NCI-H187 treated with DMSO at 0.1 percent for 48 hours (cell line): ENCODE measurements at places on chromosomes 6 and 20.

DNA sequence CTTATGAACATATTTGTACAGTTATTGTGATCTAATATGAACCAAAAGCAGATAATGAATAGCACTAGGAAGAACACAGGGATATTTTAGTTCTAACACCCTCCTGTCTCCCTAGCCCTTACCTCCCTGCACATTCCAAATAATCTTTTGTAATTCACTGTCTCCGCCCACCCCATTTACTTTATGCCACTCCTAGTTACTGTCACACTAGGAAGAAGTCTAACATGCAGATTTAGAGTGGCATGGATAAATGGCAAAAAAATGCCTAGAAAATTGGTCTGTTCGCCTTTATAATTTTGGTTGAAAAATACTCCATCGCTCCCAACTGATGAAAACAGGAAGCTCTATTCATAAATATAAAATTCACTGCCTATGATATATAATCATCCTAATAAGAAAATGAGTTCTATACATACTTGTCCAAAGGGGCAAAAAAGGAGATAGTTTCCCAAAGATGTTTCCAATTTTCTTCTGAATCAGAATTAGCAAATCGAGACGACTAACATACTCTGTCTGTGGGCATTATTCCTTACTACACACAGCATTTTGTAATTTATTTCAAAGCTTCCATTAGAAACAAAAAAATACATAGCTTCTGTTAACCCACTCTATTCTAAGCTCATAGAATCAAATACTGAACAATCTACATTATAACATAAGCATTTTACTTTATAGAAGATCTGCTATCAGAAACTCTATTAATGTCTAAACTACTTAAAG is 1.3 kb upstream of the RUNX2 start:
- no peak for DNase-seq

DNA sequence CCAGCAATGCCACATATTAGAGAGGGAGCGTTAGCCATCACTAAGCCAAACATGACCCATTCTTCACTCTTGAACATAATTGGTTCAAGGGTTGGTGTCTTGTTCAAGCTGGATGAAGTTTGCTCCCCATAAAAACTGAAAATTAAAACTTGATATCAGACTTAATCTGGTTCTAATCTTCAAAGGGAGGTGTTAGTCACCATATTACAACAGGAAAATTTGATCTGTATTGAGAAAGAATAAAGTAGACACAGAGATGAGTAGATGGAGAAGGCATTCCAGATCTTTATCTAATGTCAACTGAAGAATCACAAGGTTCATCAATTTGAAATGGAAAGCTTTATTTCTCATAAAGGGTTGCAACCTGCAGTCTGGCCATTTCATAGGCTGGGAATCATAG is 972.8 kb downstream of the HACE1 start:
- no peak for DNase-seq

DNA sequence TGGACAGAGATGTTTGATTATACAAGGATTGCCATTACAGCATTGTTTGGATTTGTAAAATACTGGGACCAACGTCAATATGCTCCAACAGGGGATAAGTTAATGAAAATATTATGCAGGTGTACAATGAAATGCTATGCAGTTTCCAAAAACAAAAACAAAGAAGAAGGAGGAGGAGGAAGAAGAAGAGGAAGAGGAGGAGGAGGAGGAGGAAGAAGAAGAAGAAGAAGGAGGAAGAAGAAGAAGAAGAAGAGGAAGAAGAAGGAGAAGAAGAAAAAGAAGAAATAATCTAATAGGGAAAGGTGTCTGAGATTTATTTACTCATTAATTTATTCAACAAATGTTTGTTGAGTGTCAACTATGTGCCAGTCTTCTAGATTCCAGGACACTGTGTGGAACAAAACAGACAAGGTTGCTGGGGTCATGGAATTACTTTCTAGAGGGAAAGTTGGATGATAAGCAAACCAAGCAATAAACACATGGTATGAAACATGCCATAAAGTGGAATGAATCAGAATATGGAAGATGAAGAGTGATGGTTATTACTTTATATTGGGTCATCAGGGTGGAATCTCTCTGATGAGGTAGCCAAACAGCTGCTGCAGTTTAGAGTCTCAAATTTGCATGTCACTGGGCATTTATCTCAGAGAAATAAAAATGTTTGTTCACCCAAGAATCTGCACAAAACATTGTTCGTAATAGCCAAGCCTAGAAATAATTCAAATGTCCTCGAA is 6.3 kb upstream of the TRIM27 start:
- no peak for DNase-seq

GRCh38 chr20:44936510-44936909 is 23.7 kb downstream of the TOMM34 start:
- no peak for DNase-seq

- no peak for DNase-seq
Measured at GRCh38 chr20:23419995-23420901, 1.0 kb downstream of the NAPB start.

DNA sequence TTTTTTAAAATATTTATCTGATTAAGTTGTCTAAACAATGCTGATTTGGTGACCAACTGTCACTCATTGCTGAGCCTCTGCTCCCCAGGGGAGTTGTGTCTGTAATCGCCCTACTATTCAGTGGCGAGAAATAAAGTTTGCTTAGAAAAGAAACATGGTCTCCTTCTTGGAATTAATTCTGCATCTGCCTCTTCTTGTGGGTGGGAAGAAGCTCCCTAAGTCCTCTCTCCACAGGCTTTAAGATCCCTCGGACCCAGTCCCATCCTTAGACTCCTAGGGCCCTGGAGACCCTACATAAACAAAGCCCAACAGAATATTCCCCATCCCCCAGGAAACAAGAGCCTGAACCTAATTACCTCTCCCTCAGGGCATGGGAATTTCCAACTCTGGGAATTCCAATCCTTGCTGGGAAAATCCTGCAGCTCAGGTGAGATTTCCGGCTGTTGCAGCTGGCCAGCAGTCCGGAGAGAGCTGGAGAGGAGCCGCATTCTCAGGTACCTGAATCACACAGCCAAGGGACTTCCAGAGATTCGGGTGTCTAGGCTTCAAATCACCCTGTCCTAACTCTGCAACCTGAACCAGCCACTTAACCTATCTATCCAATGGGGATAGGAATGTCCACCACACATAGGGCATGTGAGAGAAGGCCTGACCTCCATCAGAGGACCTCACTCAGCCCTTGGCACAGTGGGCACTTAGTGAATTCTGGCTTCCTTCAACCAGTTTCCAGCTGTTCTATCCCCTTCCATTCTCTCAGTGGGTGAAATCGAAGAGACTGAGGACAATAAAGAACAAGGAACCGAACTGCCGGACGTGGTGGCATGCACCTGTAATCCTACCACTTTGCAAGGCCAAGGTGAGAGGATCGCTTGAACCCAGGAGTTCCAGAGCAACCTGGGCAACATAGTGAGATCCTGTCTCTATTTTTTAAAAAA is 3.1 kb downstream of the TNF start:
- DNase-seq: no peak

GRCh38 chr6:11096109-11096508 is 2.5 kb downstream of the SMIM13 start:
- no peak for DNase-seq

- DNase-seq: no peak
Measured at GRCh38 chr6:137033828-137034227, 10.9 kb downstream of the IL20RA start.

DNA sequence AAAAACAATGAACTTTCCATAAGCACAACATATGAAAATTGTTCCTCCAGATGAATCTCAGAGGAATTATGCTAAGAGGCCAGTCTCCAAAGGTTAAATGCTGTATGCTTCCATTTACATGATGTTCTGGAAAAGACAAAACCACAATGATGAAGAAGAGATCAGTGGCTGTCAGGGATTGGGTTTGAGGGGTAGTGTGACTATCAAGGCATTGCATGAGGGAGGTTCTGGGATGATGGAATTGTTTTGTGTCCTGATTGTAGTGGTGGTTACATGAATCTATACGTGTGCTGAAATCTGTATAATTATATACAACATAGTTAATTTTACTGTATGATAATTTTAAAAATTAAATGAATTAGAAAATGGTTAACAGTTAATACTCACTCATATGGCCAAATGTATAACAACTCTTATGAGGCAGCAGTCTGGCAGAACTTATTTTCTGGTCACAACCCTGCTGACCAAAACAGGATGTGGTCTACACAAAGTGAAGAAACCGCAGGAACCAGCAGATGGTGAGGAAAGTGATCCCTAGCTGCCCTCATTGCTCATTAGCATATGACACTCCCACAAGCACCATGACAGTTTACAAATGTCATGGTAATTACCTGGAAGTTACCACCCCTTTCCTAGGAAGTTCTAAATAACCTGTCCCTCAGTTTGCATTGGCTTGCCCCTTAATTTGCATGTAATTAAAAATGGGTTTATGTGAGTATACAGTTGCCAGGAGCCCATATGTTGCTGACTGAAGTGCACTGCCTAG is 31.9 kb downstream of the NSFL1C start:
- no peak for DNase-seq

DNA sequence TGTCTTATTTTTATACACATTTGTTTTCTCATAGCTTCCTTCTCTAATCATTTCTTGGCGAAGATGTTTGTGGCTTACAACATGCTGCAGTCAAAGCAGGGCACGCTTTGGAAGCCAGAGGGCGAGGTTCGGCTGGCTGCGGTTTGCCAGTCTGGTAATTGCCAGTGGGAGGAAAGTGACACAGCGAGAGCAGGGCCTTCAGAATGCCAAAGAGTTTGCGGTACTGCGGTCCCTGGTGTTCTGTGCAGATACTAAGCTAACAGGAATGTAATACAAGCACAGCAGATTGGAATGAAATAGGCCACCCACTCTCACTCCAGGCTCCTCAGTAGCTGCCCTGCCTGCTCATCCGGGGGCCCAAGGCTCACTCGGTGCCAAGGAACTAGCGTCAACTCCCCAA is 58.7 kb upstream of the TGM3 start:
- no peak for DNase-seq

DNA sequence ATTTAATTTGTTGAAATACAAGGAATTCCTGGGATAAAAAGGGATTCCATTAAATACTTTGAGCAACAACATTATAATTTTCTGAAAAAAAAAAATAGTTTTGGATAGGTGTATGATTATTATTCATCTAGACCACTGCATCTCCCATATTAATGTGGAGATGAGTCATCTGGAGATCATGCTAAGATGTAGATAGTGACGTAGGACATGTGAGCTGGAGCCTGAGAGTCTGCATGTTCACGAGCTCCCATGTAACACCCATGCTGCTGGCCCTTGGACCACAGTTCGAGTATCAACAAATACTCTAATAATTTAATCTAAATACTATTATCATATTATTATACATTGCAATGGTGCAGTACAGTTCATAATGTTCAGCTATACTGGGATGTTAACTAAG is 91.6 kb downstream of the EPM2A start:
- DNase-seq: no peak

GRCh38 chr6:66558189-66558588 is 851.2 kb upstream of the EYS start:
- DNase-seq: no peak

- DNase-seq: no peak
Measured at GRCh38 chr6:154928325-154928922, 66.7 kb upstream of the TIAM2 start.

GRCh38 chr6:34318499-34319470 is 70.0 kb upstream of the SMIM29 start:
- no peak for DNase-seq

DNA sequence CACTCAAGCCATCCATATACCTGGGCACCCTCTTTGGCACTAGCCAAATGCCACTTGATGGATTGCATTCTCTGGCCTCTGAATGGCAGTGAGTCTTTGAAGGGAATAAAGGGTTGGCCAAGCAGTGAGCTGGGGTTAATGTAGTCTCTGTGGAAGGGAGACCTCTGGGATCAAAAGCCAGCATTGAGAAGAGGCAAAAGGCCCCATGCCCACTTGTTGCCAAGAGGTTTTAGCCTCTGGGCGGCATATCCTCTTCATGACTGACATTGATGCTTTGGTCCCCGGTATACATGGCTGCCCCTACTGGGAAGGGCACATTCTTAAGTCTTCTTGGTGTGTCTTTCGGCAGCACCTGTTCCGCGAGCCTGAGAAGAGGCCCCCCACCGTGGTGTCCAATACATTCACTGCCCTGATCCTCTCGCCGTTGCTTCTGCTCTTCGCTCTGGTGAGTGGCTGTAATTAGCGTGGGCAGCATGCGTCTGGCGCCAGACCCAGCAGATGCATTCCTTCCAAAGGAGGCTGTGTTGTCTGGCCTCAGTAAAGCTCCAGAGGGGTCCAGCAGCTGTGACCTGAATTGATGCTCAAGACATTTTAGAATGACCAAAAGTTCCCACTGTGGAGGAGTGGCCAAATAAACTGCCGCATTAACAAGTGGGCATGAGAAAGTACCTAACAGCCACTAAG is 29.5 kb downstream of the GHRH start:
- DNase-seq: no peak

DNA sequence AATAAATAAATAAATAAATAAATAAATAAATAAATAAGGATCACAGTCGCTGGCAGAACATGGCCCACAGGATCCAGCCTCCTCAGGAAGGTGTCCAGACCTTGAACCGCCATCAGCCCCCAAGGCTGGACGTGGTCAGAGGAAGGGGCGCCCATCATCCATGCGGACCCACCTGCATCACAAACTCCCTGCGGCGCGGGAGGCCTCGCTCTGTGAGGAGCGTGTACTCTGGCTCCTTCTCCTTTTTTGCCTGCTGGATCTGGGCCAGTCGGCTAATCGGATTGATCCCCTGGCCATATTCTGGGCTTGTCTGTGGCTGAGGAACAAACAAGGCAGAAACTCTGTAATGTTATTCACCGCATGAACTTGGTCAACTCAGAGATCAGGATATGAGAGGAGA is 65.2 kb downstream of the STAU1 start:
- no peak for DNase-seq

GRCh38 chr6:16684195-16684689 is 77.0 kb downstream of the ATXN1 start:
- no peak for DNase-seq

DNA sequence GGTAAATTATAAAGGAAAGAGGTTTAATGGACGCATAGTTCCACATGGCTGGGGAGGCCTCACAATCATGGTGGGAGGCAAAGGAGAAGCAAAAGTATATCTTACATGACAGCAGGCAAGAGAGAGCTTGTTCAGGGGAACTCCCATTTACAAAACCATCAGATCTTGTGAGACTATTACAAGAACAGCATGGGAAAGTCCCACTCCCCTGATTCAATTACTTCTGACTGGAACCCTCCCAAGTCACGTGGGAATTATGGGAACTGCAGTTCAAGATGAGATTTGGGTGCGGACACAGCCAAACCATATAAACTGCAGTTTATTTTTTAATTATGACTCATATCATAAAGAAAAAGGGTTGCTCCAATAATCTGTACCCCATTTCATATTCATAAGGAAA is 22.3 kb upstream of the HLA-DQA2 start:
- DNase-seq: no peak

DNA sequence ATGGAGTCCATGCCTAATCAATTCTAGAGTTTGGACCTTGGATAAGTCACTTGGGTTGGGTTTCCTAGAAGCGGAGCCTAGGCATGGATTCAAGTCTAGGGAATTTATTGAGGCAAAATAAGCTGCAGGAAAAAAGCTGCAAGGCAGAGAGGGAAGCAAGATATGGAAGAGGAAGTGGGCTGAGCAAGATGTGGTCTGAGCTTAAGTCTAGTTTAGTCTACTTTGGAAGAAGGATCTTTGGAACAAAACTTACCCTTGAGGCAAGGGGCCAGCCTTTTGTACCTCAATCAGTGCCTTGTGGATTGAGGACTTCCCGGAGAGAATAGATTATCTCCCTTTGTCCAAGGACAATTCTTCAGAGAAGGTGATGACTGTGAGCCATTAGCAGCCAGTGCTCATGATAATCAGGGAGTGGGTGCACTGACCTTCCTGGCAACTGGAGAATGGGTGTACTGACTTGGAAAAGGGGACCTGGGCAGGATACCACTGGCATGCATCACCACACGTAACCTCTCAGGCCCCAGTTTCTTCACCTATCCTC is 10.9 kb downstream of the ZSCAN9 start:
- DNase-seq: no peak

- no peak for DNase-seq
Measured at GRCh38 chr6:35094183-35094582, 47.0 kb downstream of the TCP11 start.
